Activated CD4-positive, CD25-positive, alpha-beta regulatory T cell treated with anti-CD3 and anti-CD28 coated beads, Interleukin-2, amount 50 U/mL, for 72 hours (primary cell): ENCODE measurements at places on chromosomes 13 and 19.

- DNase-seq = no peak
Measured at GRCh38 chr19:33687481-33688170, 65.9 kb downstream of the CHST8 start.

- no peak for DNase-seq
Measured at GRCh38 chr13:46173656-46174055, 8.3 kb downstream of the LCP1 start.

- DNase-seq = no peak
Measured at GRCh38 chr13:35131471-35131870, 189.4 kb downstream of the NBEA start.

DNA sequence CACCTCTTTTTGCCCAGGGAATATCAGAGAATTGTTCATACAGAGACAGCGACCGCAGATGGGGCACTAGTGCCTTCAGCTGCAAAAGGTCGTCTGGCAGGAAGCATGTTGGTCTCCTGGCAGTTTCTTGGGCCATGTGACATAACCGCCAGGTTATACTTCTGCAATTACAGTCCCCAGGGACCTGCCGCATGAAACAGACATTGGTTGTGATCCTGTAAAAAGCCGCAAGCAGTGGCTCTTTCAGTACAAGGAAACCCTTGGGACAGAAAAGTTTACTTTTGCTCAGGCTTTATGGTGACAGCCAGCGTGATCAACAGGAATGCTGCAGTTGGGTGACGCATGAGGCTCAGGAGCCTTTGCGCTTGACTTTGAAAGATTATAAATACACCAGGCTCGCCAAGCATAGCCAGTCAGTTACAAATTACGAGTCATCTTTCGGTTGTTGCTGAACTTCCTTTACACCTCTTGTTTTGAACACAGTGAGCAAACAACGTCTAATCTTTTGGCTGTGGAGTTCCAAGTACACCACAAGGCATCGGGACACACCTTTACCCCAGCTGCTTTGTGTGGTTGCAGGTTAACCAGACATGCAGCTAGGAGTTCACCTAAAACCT, 50.5 kb upstream of the UBE2L5 start:
- DNase-seq = peak; percentile 48

DNA sequence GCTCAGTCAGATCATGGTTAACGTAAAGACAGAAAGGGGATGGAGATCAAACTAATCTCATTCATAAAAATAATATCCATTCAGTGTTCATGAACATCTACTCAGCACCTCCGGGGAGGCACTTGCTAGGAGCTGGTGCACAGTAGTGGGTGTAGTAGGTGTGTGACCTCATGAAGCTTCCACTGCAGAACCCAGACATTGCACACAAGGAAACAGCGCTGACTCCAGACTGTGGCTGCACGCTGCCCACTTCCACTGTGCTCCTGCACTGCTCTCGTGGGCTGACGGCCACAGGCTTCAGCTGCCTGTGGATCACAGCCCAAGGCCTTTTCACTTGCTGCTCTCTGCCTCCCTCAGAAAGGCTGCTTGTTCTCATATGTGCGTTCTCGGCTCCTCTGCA, 214.4 kb upstream of the ZNF507 start:
- DNase-seq = no peak

GRCh38 chr19:33557196-33557595, 35.6 kb upstream of the PEPD start:
- no peak for DNase-seq

DNA sequence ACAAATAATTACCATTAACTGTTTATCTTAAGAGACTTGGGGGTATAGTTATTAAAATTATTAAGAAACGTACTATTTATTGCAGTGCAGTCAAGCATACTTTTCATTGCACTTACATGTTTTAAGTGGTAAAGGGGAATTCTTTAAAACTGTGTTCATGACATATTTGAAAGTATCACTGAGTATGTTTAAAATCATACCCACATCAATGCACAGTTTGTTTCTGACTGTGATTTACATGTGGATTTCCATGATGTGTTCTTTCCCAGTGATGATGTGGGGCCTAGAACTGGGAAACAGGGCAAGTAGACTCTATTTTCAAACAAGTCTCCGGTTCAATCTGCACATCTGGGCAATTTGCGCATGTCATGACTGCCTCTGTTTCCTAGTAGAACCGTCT, 340.5 kb upstream of the OBI1 start:
- no peak for DNase-seq

- no peak for DNase-seq
Measured at GRCh38 chr13:98650396-98651107, 73.6 kb upstream of the STK24 start.

DNA sequence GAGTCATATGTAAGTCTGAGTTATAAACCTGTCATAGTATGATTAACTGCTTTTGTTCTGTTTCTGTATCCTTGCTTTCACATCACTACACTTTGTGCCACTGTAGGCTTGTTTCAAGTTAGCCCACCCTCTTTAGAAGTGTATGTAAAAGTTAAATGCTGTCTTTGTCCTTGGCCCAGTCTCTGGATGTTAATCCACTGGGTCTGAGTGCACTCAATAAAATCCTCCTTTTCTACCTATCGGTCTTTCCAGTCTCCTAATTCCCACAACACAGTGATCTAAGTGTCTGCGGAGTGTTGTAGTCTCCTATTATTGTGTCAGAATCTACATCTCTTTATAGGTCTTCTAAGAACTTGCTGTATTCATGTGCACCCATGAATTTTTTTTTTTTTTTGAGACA, 14.1 kb downstream of the ZNF429 start:
- no peak for DNase-seq
